ENCODE measurements at places on chromosomes 4 and X.

- no peak for DNase-seq
Measured at GRCh38 chr4:130090427-130090826, 994.5 kb downstream of the C4orf33 start.

DNA sequence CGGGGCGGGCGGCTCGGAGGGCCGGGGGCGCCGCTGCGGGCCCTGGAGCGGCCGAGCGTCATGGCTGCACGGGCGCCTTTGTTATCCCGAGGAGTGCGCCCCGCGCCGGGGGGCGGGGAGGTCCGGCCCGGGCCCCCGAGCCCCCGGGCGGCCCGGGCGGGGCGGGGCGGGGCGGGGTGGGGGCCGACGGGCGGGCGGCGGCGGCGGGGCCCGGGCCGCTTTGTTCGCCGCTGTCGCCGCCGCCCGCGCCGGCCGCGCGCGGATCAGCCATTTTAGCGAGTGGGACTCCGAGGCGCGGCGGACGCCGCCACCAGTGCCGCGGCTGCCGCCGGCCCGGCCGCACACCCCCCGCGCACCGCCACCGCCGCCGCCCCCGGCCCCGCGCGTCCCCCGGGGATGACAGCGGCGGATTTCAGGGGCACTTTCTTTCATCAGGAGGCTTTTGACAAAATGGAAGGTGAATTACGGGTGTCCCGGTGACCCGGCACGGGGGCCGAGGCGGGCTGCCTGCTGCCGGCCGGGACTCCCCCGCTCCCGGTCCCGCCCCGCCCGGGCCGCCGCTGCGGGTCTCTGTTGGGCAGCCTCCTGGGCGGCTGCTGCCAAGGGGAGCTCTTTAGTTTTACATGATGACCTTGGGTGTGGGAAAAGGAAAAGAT, 1.2 kb downstream of the HMGB3 start:
- peak; percentile 66 for DNase-seq

DNA sequence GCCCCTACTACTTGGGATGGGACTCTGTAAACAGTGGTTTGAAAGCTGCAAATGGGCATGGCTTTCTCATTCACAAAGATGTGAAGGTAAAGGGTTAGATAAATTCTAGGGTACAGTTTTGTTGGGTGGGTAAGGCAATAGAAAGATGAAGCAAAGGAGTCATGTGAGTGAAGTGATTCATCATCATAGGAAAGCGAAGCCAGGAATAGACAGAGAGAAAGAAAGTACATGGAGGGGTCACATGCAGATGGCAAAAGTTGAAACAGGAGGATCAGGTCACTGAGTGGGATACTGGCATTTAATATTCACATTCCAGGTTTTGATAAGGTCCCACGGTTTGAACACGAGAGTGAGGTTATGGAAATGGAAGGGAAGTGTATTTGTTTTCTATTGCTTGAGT, 8.2 kb upstream of the ABCG2 start:
- DNase-seq: no peak

DNA sequence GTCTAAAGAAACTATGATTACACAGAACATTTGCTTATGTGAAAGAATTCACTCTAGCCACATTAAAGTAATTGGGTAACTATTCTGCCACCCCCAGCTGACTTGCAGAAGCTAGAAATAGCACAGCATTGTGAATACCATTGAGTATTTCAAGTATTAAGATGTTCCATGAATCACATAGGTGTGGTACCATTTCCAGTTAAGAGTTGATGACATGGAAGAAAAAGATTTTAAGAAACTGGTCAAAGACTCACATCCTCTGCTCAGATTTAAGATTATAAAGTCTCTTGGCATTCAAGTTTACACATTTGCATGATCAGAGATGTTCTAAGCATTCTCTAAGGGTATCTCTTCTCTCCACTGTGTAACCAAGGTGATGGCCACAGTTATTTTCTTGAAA, 287.5 kb downstream of the CAMK2D start:
- DNase-seq: no peak

- DNase-seq: no peak
Measured at GRCh38 chr4:132923516-132923915, 225.6 kb upstream of the PCDH10 start.

DNA sequence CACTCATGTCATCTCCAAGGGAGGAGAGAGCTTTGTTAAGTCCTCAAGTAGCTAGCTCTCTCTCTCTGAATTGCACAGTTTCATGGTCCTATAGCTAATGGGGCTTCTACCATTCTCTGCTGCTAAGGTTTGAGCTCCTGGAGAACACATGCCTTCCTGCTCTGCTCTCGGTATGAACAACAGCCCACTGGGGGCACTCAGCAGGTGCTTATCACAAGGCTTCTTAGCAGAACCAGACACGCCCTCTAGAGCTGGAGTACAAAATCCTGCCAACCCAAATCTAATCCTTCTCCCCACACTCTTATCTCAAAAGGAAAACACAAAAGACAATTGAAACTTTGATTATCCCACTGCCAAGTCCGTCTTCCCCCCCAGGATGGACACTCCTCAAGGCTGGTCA, 176.5 kb downstream of the HS3ST1 start:
- no peak for DNase-seq

- no peak for DNase-seq
Measured at GRCh38 chr4:19224820-19225219, 1026.9 kb upstream of the SLIT2 start.

DNA sequence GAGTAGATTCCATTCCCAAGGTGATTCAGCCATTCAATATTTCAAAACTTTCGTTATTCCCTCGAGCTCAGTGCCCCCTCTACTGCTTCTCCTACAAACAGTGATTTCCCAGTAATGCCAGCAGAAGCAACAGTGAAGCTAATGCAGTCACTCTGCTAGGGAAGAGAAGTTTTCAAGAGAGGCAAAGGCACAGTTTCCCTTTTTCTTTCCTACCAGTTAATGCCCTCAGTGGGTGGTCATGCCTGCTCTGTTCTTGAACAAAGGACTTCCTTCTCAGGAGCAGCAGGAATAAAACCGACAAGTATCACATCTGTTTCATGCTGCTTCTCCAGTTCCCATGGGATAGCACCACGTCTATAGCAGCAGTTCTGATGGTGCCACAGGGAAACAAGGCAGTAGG, 317.2 kb downstream of the TENM3 start:
- peak; percentile 51 for DNase-seq

DNA sequence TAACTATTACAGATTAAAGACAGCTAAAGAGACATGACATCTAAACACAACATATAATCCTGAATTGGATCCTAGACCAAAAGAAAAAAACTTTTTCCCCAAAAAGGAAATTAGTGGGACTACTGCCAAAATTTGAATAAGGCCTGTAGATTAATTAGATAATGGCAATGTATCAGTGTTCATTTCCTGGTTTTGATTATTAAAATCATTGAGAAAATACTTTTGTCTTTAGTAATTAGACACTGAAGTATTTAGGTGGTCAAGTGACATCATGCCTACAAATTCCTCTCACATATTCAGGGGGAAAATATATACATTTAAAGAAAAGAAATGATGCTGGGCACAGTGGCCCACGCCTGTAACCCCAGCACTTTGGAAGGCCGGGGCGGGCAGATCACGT, 10.4 kb upstream of the USO1 start:
- no peak for DNase-seq

GRCh38 chr4:103372002-103372558, 173.9 kb upstream of the CENPE start:
- DNase-seq: no peak

DNA sequence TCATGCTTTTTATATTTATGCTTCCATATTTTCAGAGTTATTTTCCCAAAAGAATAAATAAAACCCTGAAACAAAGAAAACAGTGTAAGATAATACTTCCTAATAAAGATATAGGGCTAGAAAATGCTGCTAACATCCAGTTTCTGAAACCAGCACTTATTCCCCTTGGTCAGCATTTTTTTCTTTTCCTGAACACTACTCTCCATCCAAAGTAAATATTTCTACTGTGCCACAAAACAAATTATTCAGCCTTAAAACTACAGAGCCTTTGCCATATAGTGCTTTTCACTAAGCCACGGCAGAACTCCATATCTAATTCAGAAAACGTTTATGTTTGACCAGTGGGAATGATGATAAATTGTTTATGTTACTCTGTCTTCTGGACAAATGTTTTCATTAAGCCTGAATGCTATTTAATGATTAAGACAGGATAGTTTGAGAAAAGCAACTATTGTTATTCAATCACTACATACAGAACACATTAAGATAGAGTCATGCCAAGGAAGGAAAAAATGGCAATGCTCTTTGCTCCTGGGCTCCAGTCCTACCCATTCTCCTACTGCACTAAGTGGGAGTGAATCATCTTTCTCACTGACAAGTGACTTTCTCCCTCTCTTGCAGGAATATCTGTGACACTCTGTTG, 723.9 kb downstream of the FAT4 start:
- DNase-seq: no peak

DNA sequence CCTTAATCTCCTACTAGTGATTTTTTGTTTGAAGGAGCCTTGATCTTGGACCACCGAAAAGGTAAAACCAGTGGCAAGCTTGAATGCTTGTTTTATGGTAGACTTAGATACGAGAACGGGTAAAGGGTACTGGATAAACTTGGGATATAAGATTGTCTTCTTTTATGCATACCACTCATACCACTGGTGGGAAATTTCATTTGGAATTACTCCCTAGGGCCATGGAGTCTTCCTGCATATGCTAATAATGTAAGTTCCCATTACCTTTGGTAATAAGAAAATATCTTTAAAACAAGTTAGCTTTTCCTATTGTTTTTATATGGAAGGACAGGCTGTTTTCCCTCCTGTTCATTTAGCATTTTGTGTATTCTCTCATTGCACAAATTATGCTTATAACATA, 11.7 kb downstream of the SMARCAD1 start:
- no peak for DNase-seq

DNA sequence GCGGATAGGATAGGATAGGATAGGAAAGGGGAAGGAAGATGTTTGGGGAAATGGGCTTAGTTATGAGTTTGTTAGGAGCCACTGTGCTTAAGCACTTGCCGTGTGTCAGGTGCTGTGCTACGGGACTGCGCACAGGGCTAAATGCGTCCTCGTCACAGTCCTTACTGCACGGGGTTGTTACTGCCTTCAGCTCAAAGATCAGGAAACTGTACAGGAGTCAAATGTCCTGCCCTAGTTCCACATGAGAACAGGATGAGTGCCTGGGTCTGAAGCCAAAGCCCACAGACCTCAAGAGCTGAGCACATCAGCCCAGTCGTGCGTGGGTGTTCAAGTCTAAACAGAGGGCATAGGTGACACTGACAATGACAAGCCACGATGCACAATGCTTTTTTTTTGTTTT, 15.0 kb downstream of the ACSL1 start:
- DNase-seq: no peak

GRCh38 chr4:67779631-67780030, 25.4 kb upstream of the GNRHR start:
- DNase-seq: no peak

DNA sequence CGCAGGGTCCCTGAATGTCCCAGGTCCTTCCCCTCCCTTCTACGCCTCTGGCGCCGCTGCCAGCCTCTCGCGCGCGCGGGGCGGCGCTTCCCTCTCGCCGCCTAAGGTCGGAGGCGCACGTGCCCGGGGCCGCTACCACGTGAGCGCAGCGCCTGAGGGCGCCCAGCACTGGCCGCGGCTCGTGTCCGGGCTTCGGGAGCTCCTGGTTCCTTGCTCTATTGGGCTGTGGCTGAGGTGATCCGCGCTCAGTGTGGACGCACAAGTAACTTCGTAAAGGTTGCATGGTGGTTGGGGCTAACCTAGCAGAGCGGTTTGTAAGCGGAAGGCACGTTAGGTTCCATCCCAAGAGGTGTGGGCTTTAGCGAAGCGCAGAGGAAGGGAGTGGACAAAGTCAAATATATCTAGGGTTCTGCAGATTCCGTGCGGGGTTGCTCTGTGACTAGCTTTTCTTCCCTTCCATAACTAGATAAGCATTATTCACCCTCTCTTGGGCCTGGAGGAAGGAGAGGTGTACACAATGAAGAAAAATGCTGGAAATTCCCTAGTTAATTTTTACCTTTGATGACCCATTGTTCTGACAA, 1.8 kb downstream of the TLL1 start:
- DNase-seq: peak; percentile 18

All from D341Med (cell line).